Omental fat pad (tissue), 4 donors: ENCODE measurements at places on chromosomes 5 and 9.

DNA sequence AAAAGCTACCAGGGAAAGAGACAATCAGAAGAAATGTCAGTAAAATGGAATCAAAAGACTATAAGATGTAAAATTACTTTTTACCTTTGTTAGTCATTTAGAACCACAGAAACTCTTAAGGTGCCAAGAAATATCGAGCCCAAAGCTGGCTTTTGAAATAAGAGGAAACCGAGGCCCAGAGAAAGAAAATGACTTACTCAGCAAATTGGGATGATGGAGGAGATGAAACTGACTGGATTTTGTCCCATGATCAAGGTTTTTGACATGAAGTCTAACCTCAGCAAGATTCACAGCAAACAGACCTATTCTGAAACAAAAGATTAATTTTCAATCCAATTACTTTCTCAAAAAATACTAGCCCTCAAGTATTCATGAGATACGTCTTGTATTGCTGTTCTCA, 696.2 kb upstream of the WWC1 start:
- DNase-seq = no peak

DNA sequence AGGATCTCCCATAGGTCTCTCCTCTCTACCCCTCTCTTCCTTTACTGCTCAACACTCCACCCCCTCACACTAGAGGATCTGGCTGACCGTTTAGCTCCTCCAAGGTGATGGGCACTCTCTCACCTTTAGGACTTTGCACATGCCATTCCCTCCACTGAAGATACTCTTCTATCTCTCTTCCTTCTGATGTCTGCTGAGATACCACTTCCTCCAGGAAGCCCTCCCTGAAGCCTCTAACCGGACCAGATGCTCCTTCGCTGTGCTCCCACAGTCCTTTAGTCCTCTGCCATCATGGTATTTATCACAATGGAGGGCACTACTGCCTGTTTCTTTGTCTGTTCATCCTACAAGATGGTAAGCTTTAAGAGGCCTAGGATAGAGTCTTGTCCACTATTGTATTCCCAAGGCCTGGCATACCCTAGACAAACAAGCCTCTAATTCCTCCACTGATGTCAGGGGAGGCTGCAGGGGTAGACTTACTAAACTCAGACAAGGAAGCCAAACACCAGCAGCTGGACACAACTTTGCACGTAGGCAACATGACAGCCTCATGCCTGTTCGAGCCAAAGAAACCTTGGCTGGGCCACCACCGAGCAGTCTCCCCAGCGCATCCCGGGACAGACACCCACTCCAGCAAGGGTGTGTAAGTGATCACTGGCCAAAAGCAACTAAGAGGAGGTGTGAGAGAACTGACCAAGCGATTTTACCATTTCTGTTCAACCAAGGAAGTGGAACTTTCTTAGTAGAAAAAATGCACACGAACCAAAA, 20.2 kb downstream of the ORM2 start:
- DNase-seq = no peak

- no peak for DNase-seq
Measured at GRCh38 chr5:127649018-127649439, at the start of gene CTXN3. Gene CTXN3 (plus strand): TSS chr5:127649082. CDS start chr5:127657522, 8,440 bp downstream.

GRCh38 chr5:73067213-73067612, 53.2 kb upstream of the TMEM171 start:
- DNase-seq = no peak

DNA sequence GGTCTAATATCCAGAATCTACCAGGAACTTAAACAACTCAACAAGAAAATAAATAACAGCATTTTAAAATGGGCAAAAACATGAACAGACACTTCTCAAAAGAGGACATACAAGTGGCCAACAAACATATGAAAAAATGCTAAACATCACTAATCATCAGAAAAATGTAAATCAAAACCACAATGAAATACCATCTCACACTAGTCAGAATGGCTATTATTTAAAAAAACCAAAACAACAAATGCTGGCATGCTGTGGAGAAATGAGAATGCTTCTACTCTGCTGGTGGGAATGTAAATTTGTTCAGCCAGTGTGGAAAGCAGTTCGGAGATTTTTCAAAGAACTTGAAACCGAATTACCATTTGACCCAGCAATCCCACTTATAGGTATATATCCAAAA, 63.1 kb downstream of the ADAMTS6 start:
- no peak for DNase-seq

DNA sequence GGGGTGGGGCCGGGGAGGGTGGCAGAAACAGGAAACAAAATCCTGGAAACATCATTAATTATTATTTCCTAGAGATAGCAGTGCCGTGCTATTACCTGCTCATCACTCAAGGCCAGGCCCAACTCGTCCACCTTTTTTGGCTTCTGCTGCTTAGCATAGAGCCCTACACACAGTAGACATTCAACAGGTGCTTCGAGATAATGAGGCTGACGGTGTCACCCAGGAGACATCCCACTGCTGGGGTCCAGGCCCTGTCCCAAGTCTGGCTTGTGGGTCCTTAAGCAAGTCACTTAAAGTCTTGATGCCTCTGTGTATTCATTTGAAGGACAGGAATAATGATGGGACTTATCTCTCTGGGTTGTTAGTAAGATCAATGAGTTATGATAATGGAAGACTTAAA, 506.6 kb downstream of the BNC2 start:
- DNase-seq = no peak

DNA sequence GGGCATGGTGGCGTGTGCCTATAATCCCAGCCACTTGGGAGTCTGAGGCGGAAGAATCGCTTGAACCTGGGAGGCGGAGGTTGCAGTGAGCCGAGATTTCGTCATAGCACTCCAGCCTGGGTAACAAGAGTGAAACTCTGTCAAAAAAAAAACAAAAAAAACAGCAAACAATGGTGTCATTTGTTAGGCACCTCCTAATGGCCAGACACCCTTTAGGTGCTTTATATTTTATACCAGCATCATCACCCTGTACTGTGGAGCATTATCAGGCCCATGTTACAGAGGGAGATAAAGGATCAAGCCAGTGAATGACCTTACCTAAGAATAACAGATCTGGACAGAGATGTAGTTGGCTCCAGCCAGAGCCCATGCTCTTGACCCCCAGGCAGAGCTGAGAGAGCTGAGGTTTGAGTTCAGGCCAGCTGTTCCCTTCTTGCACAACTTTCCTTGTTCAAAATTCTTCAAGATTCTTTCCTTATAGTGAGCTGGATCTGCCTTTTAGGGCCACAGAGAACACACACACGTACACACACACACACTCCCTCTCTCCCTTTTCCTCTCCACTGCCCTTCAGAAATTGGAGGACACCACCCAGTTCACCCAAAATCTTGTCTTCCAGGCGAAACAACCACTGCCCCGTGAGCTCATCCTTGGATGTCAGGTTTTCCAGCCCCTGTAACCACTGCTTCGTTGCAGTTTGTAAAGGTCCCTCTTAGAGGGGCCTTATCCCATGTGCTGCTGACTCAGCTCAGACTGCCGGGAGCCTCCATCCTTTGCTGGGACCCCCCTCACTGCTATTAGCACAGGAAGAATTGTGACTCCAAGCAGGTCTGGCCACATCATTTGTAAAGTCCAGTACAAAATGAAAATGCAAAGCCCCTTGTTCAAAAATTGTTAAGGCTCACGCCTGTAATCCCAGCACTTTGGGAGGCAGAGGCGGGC, 10.4 kb upstream of the PTGES start:
- DNase-seq = no peak

GRCh38 chr5:82662340-82662739, 384.2 kb upstream of the RPS23 start:
- DNase-seq = no peak

DNA sequence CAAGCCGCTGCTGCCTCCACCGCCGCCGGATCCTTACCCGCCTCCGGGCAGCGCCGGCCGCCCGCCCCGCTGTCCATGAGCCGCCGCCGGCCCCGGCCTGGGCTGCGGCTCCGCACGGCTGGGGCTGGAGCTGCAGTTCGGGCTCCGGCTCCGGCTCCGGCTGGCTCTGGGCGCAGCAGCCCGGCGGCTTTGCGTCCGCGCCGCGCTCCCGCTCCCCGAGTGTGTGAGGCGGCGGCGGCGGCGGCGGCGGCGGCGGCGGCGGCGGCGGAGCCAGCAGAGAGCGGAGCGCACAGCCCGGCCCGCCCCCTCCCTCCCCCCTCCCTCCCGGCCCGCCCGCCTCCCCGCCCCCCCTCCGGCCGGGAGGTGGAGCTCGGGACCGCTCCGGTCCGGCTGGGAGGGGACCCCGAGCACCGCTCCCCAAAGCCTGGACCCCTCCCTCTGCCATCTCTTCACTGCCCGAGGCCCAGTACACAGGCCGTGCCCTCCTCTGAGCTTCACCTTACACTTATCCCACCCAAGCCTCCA, at the start of gene PCDH1:
PCDH1 (minus strand) TSS at position 225 of the 525 bp plus-strand sequence; CDS start at position 77, 148 bp downstream.
- DNase-seq = no peak

DNA sequence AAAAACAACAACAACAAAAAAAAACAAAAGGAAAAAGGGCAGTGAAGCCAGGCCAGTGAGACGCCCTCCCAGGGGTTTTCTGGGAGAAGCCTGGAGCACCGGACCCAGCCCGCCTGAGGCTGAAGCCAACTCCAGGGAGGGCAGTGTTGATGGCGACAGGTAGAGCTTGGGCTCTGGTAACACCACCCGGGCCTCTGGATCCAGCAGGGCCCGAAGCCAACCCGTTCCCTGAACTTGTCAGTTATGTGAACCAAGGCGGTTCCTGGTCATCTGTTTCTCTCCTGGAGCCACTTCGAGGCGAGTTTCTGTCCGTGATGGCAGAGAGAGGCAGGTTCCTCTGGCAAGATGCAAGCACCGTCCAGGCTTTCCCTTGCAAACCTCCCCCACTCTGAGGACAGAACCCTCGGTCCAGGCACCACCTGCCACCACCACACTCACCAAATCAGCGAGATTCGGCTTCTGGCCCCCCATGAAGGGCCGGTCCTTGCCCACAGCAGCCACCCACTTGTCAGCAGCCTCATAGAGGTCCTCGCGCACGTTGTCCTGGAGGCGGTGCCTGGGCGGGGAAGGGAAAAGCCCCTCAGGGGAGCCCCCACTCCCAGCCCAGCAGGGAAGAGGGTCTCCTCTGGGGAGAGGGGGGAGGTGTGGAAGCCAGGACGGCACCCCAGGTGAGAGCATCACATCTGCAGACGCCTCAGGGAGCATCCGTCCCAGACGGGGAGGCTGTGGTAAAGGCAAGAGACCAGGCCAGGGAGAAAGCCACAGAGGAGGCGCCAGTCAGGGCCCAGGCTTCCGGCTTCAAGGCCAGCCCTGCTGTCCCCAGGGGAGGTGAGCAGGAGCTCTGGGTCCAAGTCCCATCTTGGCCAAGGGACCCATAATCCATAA, 5.4 kb downstream of the PTGES2 start:
- no peak for DNase-seq

GRCh38 chr5:98968056-98968564, 39.3 kb upstream of the CHD1 start:
- DNase-seq = no peak

DNA sequence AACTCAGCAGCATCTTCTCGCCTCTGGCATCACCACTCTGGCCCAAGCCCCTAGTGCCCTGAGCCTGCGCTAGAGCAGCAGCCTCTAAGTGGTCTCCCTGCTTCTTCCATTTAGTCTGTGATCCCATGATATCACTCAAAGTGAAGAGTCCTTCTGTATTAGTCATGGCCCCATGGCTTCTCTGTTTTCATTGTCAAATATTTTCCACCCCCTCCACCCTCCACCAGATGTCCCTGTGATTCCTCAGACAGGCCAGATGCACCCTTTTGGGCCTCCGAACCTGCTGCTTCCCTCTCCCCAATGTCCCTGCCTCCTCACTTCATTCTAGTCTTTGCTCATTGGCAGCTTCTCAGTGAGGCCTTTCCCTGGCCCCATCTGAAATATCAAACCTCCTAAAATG, 299.2 kb downstream of the SPOCK1 start:
- DNase-seq = no peak

GRCh38 chr5:9325549-9325948, 220.3 kb downstream of the SEMA5A start:
- no peak for DNase-seq

GRCh38 chr9:93642961-93643360, 66.6 kb downstream of the PHF2 start:
- no peak for DNase-seq

- no peak for DNase-seq
Measured at GRCh38 chr9:130433947-130434262, 10.9 kb upstream of the ASS1 start.

GRCh38 chr5:43038496-43038989, 1.6 kb downstream of the ANXA2R start:
- DNase-seq = no peak

DNA sequence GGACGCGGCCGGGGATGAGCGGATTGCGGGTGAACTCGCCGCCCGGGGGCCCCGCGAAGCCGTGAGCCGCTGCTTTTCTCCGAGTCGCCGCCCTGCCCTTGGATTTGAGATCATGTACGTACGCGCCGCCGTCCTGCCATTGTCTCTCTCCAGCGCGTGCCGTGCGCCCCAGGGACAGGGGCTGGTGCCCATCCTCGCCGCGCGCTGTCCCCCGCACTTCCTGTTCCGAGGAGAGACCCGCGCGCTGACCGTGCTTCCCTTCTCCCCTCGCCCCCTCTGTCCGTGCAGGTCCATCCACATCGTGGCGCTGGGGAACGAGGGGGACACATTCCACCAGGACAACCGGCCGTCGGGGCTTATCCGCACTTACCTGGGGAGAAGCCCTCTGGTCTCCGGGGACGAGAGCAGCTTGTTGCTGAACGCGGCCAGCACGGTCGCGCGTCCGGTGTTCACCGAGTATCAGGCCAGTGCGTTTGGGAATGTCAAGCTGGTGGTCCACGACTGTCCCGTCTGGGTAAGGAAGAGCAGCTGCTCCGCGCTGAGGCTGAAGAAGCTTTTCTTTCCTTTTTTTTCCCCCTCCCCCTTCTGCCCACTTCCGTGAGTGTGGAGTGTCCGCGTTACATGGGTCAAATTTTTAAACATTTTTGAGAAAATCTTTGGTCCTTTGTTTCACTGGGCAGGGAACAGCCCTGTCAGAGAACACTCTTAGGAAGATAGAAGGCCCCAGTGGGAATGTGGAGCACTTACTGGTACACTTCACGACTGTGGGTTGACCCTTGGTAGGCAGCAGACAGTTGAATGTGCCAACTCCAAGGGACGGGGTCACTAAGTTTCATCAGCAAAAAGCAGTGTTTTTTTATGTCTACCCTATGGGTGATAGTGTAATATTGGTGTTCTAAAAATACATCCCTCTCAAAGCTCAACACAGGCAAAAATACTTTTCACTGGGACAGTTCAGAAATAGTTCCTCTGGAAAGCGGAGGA, 727 bp downstream of the RHOBTB3 start:
- peak; percentile 42 for DNase-seq

DNA sequence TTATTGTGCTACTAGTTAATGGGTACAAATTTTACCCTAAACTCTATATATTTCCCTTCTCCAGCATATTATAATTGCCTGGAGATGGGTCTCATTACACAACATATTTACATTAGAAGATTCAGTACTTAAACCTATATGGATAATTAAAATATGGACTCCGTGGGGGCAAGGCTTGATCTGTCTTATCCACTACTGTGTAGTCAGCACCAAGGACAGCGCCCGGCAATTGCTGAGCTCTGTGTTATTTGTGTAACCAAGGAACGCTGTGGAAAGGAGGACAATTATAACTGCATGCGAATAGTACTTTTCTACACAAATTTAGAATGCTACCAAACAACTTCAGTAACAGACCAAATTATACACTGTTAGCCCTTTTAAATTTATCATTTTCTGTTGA, 77.7 kb downstream of the DNAH5 start:
- DNase-seq = no peak
